ENCODE measurements at places on chromosomes 2 and 18. TPM values are rescaled to one million over a fixed set of nuclear protein-coding genes. Genes with fewer than 3 reads are reported as not detected.
A peak's percentile ranks its signal among the peaks of the same experiment; 100 is the strongest.

DNA sequence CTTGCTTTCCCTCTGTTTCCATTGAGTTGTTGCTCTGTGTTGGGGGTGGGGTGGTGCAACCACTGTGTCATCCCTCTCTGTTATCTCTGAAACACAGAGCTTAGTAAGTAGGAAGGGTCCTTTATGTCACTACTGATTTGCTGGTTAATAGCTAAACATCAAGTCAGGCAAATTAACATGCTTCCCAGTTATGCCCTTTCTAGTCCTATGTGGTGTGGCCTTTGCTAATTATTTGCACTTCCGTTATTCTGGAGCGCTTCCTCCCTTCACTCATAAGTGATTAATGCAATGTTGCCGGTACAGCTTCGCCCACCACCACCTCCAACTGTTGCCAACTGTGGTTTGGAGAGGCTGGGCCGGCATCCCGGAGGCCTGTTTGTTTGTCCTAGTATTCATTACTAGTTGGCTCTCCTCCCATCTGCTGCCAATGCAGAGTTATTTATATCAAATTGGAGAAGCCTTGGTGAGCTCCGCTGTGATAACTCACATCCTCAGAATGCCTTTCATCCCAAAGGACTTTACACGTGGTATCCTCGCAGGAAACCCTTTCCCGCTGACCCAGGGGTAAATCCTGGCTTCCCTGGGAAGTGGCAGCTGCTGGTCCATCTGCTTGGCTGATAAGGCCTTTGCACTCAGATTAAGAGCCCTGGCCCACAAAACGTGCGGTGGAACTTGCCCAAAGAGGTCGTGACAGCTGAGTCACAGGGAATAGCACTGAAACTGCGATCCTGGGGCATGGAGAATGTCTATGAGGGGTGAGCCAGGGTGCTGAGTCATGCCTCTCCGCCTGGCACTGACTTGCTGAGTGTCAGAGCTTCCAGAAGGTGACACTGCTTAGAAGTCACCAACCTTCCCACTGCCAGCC is 72.0 kb upstream of the ZCCHC2 start:
- DNase-seq = peak; percentile 81

GRCh38 chr2:160362541-160362940 is 131.1 kb downstream of the RBMS1 start:
- DNase-seq = no peak

DNA sequence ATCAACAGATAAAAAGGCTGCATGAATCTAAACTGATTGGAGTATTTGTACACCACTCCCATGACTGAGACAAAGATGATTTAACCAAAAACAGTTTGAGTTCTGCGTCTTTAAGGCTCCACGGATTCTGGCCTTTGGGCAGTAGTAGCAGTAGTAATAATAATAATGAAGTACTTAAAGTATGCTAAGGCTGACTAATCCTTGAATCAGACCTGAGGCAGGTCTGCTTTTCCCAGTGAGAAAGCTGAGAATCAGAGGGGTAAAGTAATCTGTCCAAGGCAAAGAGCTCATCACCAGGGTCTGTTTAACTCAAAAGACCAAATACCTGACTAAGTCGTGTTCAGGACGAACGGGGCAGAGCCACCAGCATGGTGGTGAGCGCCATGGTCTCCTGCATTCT is 61.4 kb downstream of the ID2 start:
- DNase-seq = no peak

DNA sequence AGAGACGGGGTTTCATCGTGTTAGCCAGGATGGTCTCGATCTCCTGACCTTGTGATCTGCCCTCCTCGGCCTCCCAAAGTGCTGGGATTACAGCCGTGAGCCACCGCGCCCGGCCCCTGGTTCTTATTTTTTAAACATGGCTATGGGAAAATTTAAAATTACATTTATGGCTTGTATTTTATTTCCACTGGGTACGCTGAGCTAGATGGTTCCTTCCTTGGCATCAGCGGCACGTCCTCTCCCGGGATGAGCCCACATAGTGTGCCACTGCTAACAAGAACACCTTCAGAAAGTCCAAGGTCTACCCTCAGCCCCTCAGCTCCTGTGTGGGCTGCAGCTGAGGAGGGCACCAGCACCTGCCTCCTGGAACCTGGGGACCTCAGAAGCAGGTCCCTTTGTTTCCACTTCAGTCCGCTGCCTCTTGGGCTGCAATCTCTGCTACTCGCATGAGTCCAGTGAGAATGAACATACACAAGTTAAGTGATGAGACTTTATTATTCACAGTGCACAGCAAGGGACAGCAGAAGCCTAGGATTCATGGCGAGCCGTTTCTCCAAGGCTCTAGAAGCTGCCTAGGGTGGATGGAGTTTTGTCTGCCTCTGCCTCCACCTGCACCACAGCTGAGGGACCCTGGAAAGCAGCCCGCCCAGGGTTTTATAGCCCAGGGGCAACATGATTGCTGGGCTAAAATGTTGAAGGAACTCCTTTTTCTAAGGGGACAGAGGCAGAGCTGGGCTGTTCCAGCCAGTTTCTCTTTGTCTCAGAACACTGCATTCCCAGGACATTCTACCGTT is 107.5 kb upstream of the TEX51 start:
- no peak for DNase-seq

DNA sequence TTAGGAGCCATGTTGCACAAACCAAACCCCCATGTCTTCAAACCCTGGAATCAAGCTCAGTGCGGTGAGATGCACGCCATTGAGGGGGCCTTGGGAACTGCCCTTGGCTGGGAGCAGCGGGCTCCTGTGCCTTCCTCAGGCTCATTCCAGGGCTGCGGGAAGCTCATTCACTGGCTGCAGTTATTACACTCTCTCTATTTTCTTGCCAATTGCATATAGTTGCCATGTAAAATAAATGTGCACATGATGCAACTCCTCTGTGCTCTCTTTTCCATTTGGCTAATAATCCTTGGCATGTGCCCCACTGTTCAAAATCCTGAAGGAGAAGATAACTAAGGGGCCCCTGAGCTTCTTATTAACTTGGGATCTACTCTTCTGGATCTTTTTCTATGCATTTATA is 74.7 kb downstream of the KCTD1 start:
- DNase-seq = no peak

The CFAP65 gene
- 0.83 TPM for total RNA-seq

DNA sequence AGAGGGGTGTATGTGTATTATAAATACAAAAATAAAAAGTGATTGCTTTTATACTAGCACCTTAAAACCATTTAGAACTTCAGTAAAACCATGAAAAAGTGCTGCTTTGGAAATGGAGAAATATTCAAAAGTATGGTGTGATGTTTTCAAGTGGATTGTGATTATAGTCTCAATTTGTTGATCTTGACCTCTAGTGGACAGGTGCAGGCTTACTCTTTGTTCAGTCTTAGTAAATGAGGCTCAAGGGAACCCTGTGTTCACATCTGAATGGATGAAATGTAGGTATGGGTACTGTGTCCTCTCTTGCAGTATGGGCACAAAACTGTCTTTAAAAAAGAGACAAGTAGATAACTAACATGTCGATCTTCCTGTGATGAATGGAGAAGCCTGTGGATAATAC is 145.8 kb downstream of the MCFD2 start:
- no peak for DNase-seq

The GRB14 gene
- 0.55 TPM for total RNA-seq

DNA sequence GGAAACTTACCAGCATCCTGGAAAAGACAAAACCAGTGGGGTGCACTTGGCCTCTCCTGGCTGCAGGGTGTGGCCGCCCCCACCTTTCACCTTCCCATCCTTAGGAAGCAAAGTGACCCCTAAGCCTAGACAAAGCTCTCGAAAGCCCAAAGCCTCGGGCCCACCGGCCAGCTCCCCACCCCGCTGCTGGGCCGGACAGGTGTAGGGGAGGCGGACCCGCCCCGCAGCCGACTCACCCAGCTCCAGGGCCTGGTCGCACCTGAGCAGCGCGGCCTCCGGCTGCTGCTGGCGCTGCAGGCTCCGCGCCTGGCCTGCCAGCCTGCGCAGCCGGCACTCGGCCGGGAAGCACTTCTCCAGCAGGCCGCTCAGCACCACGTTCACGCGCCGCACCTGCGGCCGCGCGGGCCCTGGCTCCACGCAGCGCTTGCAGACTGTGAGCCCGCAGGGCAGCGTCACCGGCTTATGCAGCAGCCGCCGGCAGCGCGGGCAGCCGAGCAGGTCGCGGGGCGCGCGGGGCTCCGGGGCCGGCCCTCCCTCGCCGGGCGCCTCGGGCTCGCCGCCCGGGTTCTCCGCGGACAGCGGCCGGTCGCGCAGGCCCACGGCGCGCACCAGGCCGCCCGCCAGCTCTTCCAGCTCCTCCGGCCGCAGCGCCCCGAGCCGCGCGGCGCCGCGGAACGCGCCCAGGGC is 979 bp downstream of the LONRF2 start:
- peak; percentile 43 for DNase-seq

The MC2R gene
- not detected for total RNA-seq

The DOK6 gene
- 17.0 TPM for total RNA-seq

The LTBP1 gene
- 2.2 TPM for total RNA-seq

- no peak for DNase-seq
Measured at GRCh38 chr2:36060133-36060532, 295.4 kb upstream of the CRIM1 start.

GRCh38 chr2:2769481-2770431 is 438.7 kb upstream of the MYT1L start:
- peak; percentile 24 for DNase-seq

GRCh38 chr2:6722574-6722973 is 143.1 kb downstream of the CMPK2 start:
- DNase-seq = no peak

DNA sequence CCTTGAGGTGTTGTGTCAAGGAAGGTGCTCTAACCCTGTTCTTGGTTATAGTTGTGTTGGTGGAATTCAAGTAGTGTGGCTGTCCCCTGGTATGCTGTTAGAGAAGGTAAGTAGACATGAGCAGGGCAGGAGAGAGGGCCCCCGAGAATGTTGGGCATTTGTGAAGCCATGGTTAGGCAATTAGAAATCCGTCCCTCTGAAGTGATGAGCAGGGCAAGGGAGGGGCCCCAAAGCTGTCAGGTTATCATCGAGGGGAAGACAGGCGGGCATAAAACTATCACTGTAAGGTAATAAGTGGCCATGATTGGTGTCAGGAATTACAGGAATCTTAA is 5.2 kb downstream of the XRCC5 start:
- DNase-seq = no peak

DNA sequence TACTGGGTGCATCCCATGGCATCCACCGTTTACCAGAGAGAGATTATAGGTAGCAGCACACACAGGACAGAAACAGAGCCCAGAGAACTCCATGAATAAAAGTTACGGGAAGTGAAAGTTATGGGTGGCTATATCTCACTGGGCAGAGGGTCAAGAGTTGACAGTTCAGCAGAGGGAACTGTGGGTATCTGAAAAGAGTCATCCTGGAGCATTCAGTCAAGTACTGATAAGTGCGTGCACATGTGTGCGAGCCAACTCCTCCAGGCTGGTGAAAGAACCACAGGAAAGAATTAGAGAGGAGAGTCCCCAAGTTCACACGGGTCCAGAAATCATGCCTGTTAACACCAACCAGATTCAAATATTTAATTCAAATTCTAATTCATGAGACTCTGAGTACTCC is 1588.2 kb downstream of the LRP1B start:
- no peak for DNase-seq

DNA sequence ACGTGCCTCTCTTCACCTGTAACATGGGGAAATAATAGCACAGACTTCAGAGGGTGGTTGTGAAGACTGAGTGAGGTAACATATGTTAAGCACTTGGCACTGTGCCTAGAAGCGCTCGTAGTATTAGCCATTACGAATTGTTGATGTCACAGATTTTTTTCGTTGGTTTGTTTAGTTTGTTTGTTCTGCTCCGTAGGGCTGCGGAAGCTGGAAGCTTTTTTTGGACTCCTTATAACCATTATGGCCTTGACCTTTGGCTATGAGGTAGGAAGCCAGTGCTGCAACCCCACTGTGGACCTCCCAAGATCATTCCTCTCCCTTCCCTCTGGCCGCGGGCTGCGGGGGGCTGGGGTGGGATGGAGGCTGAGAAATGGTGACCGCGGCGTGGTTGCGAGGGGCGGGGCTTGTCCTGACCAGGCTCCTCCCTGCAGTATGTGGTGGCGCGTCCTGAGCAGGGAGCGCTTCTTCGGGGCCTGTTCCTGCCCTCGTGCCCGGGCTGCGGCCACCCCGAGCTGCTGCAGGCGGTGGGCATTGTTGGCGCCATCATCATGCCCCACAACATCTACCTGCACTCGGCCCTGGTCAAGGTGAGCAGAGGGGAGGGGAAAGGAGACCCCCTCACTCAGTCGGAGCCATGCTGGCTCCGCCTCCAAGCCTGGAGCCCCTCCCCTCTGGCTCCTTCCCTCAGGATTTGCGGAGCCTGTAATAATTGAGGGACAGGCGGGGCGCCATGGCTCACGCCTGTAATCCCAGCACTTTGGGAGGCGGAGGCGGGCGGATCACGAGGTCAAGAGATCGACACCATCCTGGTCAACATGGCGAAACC is 5.5 kb downstream of the SLC11A1 start:
- DNase-seq = peak; percentile 62

DNA sequence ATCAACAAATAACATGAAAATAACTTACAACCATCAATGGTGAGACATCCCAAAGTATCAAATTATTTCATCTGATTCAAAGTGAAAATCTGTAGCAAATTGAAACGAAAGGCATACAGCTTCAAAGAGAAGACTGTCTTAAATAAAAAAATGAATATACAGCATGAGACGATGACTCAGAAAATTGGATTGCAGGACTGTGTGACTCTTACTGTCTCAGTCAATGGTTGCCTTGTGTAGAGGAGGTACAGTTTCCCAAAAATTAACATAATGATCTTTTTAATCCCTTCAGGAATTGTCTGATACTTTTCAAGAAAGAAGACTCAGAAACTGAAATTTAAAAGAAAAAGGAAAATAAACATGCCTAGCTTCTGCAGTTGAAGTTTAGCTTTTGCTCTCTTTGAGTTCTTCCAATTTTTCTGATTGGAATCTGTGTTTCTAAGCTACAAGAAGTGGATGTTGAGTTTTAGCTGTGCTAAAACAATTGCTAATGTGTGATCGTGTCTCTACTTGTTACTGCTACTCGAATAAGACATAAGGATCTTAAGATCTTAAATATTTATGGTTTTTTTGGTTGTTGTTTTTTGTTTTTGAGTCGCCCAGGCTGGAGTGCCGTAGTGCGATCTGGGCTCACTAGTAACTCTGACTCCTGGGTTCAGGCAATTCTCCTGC is 41.1 kb upstream of the EPB41L3 start:
- DNase-seq = peak; percentile 24

- no peak for DNase-seq
Measured at GRCh38 chr2:239276851-239277250, 124.0 kb downstream of the HDAC4 start.

The FOXI3 gene
- 0.11 TPM for total RNA-seq
